ENCODE measurements at places on chromosomes 2 and 18.

GRCh38 chr2:73979686-73980085 is 5.0 kb upstream of the TET3 start:
- no peak for DNase-seq

- no peak for DNase-seq
These were observed 9.5 kb upstream of the RPRM start for GRCh38 chr2:153488072-153488471.

DNA sequence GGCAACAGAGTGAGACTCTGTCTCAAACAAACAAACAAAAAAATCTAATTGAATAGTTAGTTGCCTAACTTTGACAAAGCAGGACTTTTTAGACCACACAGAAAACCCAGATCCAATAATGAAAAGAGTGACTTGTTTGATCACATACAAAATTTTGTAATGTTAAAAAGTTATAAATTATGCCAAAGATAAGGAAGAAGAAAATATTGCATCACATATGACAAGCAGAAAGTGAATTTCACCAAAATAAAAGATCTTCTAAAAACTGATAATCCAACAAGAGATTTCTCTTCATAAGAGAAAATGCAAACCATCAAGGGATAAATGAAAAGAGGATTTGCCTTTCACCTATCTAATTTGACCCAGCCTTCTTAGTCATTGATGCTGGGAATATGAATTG is 2.8 kb upstream of the RMP24 start:
- no peak for DNase-seq

DNA sequence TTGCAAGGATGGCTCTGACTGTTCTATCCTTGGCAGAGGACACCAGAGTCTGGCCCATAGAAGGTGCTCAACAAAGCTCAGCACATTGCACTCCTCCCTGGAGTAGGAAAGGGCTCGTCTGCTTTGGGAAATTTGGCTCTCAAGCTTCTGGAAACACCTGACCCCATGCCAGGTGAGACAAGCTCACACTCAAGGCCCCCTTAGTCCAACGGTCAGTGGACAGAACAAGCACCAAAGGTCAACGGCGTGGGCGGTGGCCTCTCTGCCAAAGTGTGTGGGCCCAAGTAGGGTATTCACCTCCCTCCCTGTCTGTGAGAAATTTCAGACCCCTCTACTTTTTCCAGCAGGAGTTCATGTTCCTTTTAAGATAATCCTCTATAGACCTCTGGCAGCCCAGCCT is 2.0 kb upstream of the STEAP3 start:
- no peak for DNase-seq

- no peak for DNase-seq
These were observed 42.1 kb downstream of the SRBD1 start for GRCh38 chr2:45568935-45569334.

GRCh38 chr2:222239091-222239490 is 59.7 kb downstream of the PAX3 start:
- DNase-seq, result no peak

- no peak for DNase-seq
These were observed 4.9 kb downstream of the GPR55 start for GRCh38 chr2:230920167-230920566.

DNA sequence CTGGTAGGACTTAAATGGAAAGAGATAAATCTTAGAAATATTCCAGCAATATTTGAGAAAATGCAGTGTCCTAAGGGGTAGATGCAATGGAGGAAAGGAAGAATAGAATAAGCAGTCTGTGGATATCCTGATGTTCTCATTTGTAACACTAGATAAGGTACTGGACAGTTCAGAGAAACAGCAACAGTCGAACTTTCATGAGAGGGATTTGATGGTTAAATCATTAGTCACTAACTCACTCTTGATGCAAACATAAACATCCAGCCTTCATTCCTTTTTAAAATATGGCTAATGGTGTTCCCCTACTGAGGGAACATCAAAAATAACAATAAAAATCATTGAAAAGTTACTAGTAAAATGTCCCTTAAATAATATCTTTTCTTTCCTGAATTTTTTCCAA is 211.4 kb upstream of the SLC39A10 start:
- no peak for DNase-seq

- DNase-seq, result no peak
These were observed 13.6 kb upstream of the CXCR4 start for GRCh38 chr2:136131484-136131960.

DNA sequence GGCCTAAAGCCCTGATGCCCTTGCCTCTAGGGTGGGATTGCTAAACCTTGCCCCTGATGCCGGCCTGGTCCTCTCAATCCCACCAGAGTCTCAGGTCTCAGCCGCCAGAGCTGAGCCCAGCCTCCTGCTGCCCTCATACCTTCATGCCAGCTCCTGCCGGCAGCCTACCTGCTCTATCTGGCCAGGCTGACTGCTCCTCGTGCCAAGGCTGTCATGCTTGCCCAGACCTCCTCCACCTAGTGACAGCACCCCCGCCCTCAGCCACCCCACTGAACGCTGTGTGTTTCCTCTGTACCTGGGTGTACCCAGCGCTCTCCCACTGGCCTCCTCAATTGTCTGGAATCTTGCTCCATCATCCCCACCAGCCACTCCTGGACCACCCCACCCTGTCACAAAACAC is 120.1 kb downstream of the CACNB4 start:
- no peak for DNase-seq

DNA sequence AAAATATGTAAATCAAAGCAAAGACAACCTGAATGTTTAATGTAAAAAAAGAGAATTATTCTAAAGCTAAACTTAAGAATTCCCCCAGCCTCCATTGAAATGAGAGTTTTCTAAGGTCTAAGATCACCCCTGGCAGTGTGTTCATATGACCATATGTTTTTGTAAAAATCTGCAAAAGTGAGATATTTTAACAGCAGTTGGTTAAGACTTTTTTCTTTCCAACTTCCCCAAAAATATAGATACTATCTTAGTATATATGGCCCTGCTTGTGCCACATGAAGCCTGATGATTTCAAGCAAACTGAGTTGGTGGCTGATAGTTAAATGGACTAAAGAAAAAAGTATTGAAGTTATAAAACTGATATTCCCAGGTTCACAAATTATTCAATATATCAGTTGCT is 35.4 kb downstream of the ZNF804A start:
- no peak for DNase-seq

GRCh38 chr18:47929681-47930198 is 719 bp downstream of the SMAD2 start:
- DNase-seq, result no peak

GRCh38 chr2:172249986-172250385 is 147.3 kb upstream of the DLX2 start:
- DNase-seq, result no peak

- no peak for DNase-seq
These were observed 1027.2 kb upstream of the ACVR2A start for GRCh38 chr2:146817613-146818012.

DNA sequence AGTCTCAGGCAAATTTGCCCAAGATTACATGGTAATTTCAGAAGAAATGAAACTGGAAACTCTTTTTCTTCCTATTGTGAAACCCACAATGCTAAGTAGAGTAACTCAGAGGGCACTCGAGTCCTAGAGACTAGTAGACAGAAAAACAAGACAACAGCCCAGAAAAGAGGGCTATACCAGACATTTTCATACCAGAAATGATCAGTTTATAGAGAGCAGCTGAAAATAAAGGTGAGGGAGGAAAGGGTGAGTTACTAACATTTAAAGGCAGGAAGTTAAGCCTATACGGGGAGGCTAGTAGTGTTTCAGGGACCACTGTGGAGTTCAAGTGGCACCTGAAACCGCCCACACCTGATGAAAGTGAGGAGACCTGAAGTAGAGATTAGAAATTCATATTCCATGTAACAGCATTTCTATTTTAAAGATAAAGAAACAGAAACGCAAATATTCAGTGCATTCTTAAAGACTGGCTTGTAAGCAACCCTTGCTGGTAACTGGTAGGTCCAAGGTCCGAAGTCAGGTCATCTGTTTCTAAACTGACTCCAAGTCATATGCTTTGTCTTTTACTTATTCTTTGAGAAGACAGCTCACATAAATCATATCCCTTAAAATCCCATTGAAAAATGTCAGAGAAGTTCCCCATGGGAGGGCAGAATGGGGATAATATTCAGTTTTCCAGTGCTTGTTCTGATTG is 145.1 kb upstream of the ITGB6 start:
- DNase-seq, result no peak

DNA sequence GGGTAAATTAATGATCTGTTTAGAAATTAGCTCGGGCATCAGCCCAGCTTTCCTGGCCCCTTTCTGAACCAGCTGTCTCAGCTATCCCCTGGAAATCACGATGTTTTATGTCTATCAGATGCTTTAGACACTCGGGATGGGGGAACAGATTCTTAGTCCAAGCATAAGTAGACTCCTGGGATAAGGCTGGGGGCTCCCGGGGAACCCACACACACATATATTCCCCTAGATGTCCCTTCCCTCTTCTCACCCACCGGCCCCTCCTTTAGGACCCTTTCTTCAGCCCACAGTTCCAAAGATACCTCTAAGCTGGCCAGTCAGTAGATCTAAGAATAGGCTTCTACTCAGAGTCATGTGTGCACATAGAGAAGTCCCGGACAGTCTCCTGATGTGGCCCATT is 151.5 kb upstream of the COPS8 start:
- no peak for DNase-seq

DNA sequence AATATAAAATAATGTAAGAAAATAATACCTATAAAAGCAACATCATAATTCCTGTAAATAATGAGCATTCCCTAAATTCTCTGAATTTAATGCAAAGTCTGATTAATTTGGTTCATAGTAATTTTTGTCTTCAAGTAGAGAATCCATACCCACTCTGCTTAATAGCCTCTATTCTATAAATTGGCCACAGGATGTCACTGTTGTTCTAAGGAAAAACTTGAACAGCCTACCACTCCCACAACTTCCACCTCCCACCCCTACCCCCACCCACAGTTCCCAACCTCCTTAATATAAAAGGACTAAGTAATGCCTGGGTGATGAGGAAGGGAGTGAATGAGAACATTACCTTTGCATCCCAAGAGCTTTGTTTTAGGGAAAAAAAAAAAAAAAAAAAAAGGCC is 27.2 kb upstream of the BBS5 start:
- no peak for DNase-seq

- no peak for DNase-seq
These were observed 43.3 kb downstream of the KCNH7 start for GRCh38 chr2:162795312-162795711.

DNA sequence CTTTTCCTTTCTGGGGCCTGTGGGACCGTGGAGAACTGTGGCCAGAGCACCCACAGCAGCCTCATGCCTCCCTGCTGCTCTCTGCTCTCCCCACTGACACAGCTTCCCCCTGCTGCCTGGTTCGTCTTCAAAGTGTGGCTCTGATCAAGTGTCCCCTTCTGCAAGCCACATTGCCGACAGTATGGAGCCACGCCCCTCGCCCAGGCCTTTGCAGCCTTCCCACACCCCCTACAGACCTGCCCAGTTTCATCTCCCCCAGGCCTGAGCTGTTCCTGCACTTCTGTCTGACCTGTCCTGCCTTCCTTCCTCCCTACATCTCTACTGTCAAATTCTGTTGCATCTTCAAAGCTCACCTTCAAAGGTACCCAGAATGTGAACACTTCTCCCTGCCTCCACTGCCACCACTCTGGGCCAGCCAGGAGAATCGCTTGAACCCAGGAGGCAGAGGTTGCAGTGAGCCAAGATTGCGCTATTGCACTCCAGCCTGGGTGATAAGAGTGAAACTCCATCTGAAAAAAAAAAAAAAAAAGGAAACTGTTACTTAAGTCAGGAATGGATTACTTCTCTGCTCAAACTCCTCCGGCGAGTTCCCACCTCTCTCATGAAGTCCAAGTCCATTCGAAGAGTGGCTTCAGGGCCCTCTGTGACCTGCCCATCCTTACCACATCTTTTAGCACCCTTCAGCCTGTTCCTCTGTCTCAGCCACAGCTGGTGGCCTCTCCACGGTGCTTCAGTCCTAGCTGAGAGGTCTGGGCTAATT is 29.0 kb upstream of the CATIP start:
- DNase-seq, result no peak

DNA sequence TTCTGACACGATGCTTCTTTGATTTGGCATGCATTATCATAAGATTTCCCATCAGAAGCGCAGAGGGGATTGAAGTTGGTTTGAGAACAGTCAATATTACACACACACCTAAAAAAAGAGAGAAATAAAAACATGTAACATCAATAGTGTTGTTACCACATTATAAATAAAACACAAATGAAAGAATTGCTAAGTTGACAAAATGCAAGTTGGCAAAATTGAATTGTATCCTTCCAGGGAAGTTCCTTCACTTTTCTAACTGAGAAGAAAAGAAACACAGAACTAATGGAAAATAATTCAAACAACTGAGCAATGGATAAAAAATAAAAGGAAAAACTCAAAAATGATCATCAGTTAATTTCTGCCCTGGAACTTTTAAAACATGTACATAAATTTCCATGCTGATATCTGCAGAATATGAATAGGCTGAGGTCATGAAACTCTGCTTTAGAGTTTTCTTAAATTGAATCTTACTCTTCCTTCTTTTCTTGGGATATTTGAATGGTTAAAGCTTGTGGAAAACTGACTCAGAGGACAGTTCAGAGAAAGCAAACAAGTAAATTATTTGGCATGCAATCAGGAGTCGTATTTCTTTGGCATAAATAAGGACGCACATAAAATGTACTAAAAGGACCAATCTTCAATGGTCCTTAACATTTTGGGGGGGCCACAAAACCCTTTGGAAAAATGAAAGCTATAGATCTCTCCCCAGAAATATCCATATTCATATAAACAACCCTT is 152.4 kb upstream of the CAVIN2 start:
- no peak for DNase-seq

- DNase-seq, result no peak
These were observed 41.5 kb downstream of the SRSF7 start for GRCh38 chr2:38709567-38710194.

DNA sequence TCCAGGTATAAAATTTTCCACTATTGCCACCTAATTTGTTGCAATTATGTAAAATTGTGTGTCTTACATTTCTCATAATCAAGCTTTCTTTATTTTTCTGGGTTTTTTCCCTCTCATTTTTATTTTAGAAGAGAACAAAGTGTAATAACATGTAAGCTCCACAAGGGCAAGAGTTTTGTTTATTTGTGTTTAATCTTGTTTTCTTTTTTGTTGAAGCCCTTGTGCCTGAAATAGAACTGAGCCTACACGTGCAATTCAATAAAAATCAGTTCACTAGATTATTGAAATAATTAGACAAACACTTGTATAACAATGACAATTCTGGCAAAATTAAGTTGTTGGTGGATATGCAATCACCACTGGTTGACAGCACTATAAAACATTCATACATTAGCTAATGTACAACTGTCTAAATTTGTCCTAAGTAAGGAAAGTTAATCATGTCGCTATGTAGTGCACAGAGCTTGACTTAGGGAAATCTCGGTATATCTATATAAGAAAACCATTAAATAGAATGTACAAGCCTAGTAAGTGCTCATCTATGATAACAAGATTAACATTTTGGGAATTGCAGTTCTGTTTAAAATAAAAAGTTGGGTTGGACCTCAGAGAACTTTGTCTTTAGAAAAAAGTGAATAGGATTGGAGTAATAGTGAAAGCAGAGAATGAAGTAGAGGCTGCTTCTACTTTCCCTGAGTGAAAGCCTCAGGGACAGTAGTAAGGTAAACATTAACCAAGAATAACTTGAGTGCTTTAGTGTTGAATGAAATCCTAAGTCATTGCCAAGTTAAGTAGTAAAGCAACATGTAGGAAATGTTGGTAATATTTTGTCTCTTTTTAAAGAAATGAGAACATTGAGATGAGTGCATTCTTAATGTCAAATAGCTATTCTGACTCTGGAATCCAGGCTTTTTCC is 37.4 kb upstream of the NOL4 start:
- DNase-seq, result no peak

- DNase-seq, result no peak
These were observed 276.2 kb downstream of the ZNF521 start for GRCh38 chr18:25075783-25076182.

- DNase-seq, result no peak
These were observed 48.3 kb downstream of the TTC21B start for GRCh38 chr2:165905269-165905668.

Data from activated CD4-positive, alpha-beta T cell treated with anti-CD3 and anti-CD28 coated beads for 24 hours (primary cell).